Lung (tissue), 17 donors: ENCODE measurements at places on chromosomes 7 and 10. TPM values are rescaled to one million over a fixed set of nuclear protein-coding genes. Genes with fewer than 3 reads are reported as not detected.

PLAC9 gene
- polyA plus RNA-seq = 34.7 TPM

VSTM4 gene
- 2.9 TPM for polyA plus RNA-seq

IQUB gene
- polyA plus RNA-seq = 1.2 TPM

CALN1 gene
- polyA plus RNA-seq = 0.02 TPM

MBLAC1 gene
- polyA plus RNA-seq = 1.7 TPM

CCDC126 gene
- 4.1 TPM for polyA plus RNA-seq

TLL2 gene
- 0.07 TPM for polyA plus RNA-seq

SAP25 gene
- polyA plus RNA-seq = 3.7 TPM

TMEM26 gene
- polyA plus RNA-seq = 0.41 TPM

ANK3 gene
- 10.4 TPM for polyA plus RNA-seq

POU6F2 gene
- polyA plus RNA-seq = not detected

SSC4D gene
- 1.8 TPM for polyA plus RNA-seq

SFTPA1 gene
- 7,035 TPM for polyA plus RNA-seq

DPP6 gene
- polyA plus RNA-seq = 0.08 TPM

OR9A2 gene
- polyA plus RNA-seq = not detected

FFAR4 gene
- polyA plus RNA-seq = 2.5 TPM

C10orf67 gene
- 1.1 TPM for polyA plus RNA-seq

CHRM2 gene
- 0.71 TPM for polyA plus RNA-seq

CCDC172 gene
- not detected for polyA plus RNA-seq

CTBP2 gene
- 19.2 TPM for polyA plus RNA-seq

CREB5 gene
- 2.7 TPM for polyA plus RNA-seq

TMEM196 gene
- not detected for polyA plus RNA-seq

ZNF107 gene
- 1.3 TPM for polyA plus RNA-seq

CCSER2 gene
- polyA plus RNA-seq = 9.4 TPM

FAM25C gene
- not detected for polyA plus RNA-seq

NXPH1 gene
- polyA plus RNA-seq = not detected

PLXDC2 gene
- 19.6 TPM for polyA plus RNA-seq

CUZD1 gene
- 0.29 TPM for polyA plus RNA-seq

CYP2C19 gene
- polyA plus RNA-seq = not detected

EBLN1 gene
- not detected for polyA plus RNA-seq
